ENCODE measurements at places on chromosomes 1 and 21.

DNA sequence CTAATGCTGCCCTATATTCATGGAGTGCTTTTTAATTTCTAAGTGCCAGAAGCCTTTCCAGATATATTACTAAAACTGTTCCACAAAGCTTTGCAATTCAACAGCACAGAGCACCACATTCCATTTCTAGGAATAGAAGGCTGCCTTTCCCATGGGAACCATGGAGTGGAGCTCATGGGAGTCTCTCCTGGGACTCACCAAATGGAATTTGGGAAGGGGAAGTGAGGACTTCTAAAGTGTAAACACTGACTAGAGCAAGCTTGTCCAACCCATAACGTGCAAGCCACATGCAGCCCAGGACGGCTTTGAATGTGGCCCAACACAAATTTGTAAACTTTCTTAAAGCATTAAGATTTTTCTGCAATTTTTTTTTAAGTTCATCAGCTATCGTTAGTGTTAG lies 190.4 kb upstream of the TNR start:
- peak; percentile 22 for DNase-seq

GRCh38 chr1:82161700-82162141 lies 361.0 kb downstream of the ADGRL2 start:
- DNase-seq: peak; percentile 29

- no peak for DNase-seq
Observed at GRCh38 chr1:168474322-168474721, 69.5 kb downstream of the XCL2 start.

GRCh38 chr1:77948841-77949424 lies 29.9 kb downstream of the FUBP1 start:
- peak; percentile 51 for DNase-seq

DNA sequence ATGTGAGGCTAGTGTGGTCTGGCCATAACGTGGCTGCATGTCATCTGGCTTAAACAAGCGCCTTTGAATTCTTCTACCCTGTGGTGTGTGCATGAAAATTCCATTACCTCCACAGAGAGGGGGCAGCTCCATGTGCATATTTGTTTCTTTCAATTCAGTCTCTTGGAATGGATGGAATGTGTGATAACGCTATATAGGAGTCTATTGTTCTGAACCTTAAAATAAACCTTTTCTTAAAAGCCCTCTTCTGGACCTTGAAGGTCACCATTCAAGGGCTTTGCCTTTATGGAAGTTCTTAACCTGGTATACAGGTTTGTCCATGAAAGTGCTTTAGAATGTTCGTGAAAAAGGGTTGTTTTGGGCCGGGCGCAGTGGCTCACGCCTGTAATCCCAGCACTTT lies 118.2 kb upstream of the ADGRL2 start:
- peak; percentile 71 for DNase-seq

DNA sequence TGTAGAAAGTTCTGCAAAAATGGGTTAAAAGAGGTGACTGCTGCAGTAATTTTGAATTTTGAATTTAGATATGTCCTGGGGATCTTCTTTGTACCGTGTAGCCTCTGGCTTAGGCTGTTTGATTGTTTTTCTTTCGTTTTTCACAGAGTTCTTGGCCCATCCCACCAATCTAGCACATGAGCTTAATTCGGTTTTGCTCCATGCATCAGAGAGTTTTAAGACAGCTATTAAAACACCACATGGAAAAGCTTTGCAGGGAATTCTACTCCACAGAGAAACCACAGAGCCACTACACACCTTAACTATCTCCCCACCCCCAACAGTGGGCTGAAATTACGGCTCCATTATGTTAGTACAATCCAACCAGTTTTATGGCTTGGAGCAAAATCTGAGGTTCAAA lies 25.5 kb downstream of the SPAG17 start:
- no peak for DNase-seq

DNA sequence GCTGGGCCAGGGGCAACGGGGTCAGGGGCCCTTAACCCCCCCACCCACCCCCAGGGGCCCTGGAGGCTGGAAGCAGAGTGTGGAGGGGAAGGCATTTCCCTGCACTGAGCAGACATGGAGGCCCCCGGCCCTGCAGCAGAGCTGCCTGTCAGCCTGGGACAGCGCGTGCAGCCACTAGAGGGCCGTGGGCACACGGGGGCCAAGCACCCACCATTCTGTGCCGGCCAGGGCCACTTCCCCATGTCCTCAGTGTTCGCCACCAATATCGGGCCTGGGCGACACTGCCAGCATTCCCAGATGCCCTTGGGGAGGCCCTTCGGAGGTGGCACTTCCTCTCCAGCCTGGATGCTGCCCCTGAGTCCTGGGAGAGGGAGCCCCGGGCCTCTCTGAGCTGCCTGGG lies 23.2 kb upstream of the ARHGEF16 start:
- no peak for DNase-seq

DNA sequence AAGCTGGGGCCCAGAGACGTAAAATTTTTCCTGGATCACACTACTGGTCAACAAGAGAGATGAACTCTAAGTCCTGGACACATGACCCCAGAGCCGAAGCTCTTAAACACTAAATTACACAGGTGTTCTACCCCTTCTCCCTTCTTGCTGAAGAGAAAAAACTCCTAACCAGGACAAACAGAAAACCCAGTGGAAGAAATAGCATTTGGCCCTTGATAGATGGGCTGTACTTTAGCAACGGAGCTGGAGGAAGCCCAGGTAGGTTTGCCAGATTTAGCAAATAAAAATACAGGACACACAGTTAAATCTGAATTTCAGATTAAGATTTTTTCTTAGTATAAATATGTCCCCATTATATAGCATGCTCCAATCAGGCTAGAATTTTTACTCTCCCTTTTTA lies 72.7 kb downstream of the DIRAS3 start:
- no peak for DNase-seq

- DNase-seq: no peak
Observed at GRCh38 chr1:236159704-236160539, 17.6 kb downstream of the GPR137B start.

- peak; percentile 5 for DNase-seq
Observed at GRCh38 chr1:210496063-210496462, 167.4 kb downstream of the HHAT start.

GRCh38 chr1:112698366-112699310 lies 8.3 kb downstream of the RHOC start:
- no peak for DNase-seq

GRCh38 chr1:5456090-5456811 lies 536.0 kb downstream of the NPHP4 start:
- DNase-seq: no peak

DNA sequence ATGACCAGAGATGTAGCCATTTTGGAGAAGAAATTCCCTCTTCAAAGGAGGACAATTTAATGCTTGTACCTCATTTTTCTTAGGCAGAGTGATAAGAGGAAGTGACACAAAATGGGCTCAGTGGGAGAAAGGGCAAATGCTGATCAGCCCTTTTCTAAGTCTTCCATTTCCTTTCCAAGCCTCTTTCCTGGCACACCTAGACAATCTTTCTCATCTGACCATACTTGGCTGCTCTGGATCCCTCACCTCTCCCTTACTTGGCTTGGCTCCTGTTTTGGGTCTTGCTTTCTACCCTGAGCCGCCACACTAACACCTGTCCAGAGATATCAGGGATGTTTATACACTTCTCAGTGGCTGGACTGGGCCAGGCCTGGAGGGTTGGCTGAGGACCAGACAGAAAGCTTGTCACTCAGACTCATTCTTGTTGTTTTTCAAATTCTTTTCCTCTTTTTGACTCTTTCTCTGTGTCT lies 13.1 kb downstream of the TXNIP start:
- no peak for DNase-seq

- DNase-seq: no peak
Observed at GRCh38 chr1:76232666-76233065, 158.1 kb downstream of the ST6GALNAC3 start.

- no peak for DNase-seq
Observed at GRCh38 chr1:6888870-6889269, 103.6 kb downstream of the CAMTA1 start.

- peak; percentile 64 for DNase-seq
Observed at GRCh38 chr1:221543529-221544120, 198.3 kb downstream of the DUSP10 start.

DNA sequence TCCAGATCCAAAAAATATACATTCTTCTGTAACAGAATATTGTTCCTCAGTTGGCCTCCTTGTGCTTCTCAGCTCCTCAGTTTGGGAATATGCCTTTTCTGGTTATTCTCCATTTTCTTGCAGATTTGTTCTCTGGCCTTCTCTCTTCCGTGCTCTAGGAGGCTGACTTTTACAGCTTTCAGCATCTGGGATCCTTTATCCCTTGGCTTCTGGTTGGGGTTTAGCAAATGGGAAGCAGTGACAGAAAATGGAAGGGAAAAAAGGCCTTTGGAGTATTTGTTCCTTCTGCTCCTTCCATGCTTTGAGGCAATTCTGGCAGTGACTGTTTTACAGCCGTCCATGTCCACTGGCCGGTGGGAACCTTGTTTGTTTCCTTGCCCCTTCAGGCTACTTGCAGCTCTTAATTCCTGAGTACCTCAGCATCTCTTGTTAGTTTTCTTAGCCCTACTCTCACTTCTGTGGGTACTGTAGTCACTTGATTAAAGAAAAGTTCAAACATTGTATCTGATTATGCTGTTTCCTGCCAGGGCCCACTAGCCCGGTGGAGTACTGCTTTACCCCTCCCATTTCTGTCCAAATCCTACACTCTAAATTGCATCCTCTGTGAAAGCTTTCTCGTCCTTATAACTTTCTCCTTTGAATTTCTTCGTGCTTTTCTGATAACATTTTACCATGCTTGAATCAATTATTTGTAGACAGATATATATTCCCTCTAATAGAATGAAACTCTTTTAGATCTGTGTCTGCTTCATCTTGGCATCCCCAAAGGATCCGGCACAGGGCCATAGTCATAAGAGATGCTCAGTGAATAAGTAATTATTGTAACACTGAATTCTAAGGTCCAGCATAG lies 118.2 kb downstream of the OSBPL9 start:
- DNase-seq: peak; percentile 35

GRCh38 chr1:112701227-112702066 lies 5.5 kb downstream of the RHOC start:
- no peak for DNase-seq

- DNase-seq: peak; percentile 9
Observed at GRCh38 chr1:244413736-244414135, 38.0 kb downstream of the ADSS2 start.

GRCh38 chr21:16815243-16815642 lies 697.6 kb upstream of the CXADR start:
- DNase-seq: no peak

DNA sequence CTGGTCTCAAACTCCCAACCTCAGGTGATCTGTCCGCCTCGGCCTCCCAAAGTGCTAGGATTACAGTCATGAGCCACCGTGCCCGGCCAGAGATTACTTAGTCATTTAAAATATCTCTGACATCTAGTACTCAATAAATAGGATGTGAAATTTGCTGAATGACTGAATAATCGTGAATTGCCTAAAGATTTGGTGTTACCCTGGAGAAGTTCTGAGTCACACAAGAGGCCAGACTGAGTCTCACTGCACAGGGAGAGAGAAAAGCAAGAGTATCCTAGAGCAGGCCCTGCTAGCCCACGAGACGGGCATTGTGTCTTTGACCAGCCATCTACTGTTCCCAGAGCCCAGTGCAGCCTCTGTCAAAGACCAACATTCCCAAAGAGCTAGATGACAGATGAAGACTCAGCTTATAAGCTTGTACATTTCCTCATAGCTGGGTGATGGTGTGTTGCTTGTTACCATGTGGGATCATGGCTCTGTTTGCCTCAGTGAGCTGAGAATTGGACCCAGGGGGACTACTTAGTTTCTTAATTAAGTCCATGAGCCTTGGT lies 5.6 kb upstream of the EIF4G3 start:
- no peak for DNase-seq

DNA sequence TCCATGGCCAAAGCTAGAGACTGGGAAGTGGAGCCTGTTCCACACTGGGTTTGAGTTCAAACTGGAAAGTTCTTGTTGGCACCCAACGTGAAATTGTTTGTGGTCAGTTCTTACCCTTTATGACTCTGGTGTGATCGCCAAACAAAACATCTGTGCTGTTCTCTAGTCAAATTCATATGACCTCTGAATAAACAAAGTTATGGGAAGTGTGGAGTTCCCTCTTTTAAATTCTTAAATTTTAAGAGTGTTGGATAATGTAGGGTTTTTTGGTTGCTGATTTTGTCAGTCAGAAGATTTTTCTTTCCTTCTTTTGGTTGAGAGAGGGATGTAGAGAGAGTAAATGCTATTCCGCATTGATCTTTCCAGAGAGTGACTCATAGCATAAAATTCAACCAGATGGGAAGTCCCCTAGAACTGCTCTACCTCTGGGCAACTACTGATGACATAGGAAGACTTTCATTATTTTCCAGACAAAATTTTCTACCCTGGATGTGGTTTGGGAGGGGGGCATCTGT lies 36.4 kb downstream of the CHML start:
- peak; percentile 67 for DNase-seq

GRCh38 chr21:34020005-34020847 lies 53.2 kb upstream of the MRPS6 start:
- DNase-seq: peak; percentile 17

- DNase-seq: no peak
Observed at GRCh38 chr1:184310157-184310819, 76.5 kb upstream of the C1orf21 start.

DNA sequence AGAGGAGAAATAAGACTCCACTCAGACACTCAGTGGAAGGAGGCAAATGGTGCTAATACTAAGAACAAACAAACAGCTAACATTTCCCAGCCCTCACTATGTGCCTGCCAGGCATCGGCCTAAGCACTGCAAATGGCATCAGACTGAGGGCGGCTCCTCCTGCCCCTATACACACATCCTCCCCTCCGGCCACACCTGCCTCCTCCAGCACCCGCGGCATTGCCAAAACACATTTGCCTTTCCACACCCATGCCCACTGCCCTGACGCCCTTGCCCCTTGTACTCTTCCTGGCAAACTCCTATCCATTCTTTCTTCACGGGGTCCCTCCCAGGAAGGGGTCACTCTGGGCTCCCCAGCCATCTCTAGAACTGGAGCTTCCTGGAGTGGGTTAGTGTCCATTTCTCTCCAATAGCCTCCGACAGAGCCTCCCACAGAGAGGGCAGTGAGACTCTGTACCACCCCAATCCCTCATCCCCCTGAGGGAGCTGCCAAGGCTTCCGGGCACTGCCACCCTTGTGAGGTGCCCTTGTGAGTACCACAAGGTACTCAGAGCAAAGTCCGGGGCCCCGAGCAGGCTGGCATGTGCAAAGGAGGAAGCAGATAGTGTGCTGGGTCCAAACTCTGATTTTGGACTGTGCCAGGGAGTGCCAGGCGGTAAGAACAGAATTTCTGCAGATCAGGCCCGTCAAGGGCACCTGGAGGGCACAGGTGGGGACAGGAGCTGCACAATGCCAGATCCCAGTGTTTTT lies 959 bp downstream of the AKR7A3 start:
- DNase-seq: no peak
